ENCODE measurements at places on chromosomes 12 and 14.

- no peak for DNase-seq
These were observed 108.1 kb upstream of the FOXN3 start for GRCh38 chr14:89524990-89525667.

DNA sequence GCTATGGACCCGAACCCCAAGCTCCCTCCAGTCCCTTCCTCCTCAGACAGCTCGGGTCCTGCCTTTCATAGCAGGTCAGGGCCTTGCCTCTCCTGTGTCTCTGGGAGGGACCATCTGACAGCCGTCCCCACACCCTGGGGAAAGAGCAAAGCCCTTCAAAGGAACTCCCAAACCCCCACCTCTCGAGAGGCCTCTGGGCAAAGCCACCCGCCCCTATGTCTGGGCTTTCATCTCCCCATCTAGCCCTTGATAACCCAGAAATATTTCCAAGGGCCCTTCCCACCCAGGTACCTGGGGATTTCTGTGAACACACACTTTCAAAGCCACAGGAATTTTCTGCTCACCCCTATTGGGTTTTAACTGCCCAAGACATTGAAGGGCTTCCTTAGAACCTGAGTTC lies 32.1 kb downstream of the SNRNP35 start:
- no peak for DNase-seq

DNA sequence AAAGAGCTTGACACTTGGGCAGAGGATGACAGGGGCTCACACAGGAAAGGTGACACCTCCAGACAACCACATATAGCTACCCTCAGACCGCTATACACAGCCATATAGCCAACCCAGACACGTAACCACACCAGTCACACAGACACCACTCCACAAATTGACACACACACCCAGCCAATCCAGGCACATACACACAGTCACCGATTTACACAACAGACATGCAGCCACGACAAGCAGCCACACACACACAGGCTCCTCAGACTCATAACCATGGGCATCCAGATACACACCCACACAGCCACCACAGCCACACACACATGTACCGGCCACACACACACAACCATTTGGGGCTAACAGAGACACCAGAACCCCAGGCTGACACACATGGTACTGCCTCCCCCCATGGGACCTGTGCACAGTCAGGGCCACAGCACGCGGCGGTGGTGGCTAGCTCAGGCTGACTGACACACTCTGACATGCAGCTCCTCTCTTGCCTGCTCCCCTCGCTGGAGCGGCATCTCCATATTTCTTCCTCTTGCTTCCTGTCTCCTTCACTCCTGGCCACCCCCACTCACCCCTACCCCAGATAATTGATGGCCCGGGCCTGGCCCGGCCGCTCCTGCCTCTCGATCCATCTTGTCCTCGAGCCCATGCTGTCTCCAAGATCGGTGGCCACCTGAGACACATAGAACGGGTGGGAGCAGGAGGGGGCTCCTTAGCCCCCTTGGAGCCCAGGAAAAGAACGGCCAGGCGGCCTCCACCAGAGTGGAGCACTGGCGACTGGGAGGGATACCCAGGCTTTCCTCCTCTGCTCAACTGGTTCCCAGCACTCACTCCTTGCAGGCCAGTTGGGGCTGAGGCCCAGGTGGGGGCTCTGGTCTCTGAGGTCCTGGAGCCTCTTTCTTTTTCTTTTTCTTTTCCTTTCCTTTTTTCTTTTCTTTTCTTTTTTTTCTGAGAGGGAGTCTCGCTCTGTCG lies 6.0 kb upstream of the SHMT2 start:
- no peak for DNase-seq

DNA sequence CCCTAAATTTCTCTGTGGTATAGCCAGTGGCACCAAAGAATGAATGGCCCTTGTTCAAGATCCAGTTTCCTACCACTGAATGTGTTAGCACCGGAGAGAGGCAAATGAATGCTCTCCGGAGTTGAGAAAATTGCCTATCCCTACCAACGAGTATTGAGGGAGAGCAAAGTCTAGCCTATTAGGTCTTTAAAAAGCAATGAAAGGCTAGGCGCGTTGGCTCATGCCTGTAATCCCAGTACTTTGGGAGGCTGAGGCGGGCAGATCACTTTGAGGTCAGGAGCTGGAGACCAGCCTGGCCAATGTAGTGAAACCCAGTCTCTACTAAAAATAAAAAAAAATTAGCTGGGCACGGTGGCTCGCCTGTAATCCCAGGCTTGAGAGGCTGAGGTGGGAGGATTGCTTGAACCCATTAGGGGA lies 898 bp upstream of the RAB15 start:
- DNase-seq = no peak

DNA sequence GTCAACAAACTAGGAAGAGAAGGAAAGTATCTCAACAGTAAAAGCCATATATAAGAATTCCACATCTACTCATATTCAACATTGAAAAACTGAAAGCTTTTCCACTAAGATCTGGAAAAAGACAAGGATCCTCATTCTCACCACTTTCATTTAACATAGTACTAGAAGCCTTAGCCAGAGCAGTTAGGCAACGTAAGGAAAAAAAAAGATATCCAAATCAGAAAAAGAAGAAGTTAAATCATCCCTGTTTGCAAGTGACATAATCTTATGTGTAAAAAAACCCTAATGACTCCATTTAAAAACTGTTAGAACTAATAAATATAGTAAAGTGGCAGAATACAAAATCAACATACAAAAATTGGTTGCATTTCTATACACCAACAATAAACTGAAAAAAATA lies 426.2 kb downstream of the BCAT1 start:
- no peak for DNase-seq

GRCh38 chr12:104280111-104280510 lies 23.4 kb upstream of the EID3 start:
- DNase-seq = no peak

- no peak for DNase-seq
These were observed 27.8 kb upstream of the GPR132 start for GRCh38 chr14:105093038-105093430.

GRCh38 chr14:74934041-74934440 lies 11.0 kb upstream of the RPS6KL1 start:
- DNase-seq = no peak

DNA sequence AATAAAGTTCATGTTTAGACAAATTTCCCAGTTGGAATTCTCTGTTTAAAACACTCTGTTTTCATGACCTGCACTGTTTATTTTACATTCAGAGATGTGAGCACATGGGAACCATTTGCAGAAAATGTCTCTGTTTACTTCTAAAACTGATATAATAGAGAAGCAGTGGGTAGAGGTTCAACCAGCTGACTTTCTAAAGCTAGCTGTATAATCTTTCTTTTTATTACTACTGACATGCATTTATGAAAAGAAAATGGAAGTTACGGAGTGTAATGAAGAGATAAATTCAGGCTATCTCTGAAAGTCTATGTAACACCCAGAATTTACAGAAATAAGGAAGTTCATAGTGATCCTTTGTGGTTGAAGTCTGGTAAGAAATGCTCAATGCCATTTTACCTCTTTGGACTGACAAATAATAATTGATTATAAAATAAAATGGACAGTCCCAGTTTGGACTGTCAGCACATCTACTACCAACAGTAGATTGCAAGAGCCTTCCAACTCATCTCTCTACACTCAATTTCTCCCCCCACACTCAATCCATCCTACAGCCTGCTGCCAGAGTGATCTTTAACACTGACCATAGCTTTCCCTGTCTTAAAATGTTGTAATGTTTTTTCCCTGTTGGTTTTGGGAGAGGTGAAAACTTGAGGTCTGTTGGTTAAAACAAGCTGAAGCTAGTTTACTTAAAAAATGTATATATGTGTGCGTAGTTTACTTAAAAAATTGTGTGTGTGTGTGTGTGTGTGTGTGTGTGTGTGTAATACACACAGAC lies 137.4 kb downstream of the AEBP2 start:
- DNase-seq = no peak

GRCh38 chr14:106879241-106879640 lies 1352.9 kb downstream of the TMEM121 start:
- DNase-seq = no peak

DNA sequence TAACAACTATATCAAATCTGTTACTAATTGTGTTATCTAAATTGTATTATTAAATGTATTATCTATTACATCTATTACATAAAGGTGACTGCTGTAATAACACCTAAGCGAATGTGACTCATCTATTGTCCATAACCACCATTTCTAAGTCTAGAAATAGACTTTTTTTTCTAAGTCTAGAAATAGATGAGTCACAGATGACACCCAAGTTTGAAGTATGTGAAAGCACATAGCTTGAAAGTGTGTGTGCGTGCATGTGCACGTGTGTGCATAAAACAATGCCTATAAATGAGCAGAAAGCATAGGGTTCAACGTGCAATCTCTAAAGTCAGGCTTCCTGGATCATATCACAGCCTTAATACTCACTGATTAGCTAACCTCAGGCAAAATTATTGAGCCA lies 451.3 kb upstream of the USP15 start:
- no peak for DNase-seq

- no peak for DNase-seq
These were observed 23.0 kb downstream of the KLRK1 start for GRCh38 chr12:10366875-10367274.

DNA sequence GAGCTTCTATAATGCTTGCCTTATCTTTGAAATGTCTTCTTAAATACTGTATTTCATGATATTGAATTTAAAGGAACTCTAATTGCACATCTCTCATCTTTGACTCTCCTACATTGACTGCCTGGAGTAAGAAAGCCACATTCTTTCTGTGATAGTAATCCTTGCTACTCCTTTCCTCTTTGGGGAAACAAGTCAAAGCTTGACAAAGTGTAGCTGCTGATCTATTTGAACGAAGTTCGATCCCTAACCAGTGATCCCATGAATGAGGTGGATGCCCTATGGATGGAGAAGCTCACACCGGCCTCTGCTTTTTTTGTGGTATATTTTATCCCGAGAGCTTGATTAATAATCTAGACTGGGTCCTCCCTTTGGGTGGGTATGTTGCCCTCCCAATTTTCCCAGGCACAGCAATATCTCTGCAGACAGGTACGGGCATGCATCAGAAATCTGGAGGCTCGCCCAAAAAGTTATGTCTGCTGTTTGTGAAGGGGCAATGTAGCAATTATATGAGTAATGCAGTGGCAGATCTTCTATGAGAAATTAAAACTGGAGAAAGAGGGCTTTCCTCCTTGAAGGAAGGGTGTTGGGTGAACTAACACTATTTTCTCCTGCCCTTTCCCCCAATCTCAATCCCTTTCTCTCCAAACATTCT lies 163.0 kb upstream of the FRMD6 start:
- DNase-seq = no peak

DNA sequence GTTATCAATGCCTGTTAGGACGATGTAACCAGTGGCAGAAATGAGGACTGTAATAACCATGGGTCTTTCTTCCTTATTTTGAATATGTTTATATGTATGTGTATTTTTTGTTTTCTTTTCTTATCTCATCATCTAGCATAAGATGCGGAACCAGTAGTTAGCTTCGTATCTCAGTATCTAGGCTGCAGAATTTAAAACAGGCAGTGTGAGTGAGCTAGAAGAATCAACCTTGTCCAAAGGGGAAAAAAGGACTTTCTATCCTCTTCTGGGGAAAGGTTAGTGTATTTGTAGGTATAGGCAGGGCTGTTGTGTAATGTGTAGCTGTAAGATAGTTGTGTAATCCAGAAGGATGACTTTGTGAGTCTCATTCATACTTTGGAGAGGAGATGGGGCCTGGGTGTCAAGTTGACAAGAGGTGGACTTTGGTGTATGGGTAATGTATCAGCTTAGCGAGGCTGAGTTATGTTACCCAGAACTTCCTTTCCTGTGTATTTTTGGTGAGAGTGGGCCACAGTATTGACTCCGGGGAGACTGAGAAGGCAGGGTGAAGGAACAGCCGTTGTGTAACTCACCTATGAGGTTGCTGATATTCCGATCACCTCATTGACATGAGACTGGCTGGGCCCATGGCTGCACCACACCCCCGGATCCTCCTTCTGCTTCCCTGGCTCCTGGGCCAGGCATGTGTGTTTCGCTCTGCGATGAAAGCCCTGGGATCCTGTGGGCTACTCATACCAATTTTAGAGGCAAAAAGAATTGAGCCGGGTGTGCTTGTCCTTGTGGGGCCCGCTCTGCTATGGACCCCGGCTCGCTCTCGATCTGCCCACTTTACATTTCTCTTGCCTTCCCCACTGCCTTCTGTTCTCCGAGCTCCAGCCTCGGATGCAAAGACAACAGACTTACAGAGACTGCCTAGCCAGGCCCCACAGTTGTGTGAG lies 24.3 kb downstream of the DLK1 start:
- no peak for DNase-seq

GRCh38 chr14:87712396-87713090 lies 280.4 kb downstream of the GALC start:
- no peak for DNase-seq

GRCh38 chr14:94356379-94357056 lies 31.9 kb downstream of the SERPINA1 start:
- DNase-seq = no peak

GRCh38 chr12:109154451-109155438 lies 38.4 kb downstream of the ACACB start:
- peak; percentile 77 for DNase-seq

- no peak for DNase-seq
These were observed 4.6 kb upstream of the PAPOLA start for GRCh38 chr14:96497586-96497985.

DNA sequence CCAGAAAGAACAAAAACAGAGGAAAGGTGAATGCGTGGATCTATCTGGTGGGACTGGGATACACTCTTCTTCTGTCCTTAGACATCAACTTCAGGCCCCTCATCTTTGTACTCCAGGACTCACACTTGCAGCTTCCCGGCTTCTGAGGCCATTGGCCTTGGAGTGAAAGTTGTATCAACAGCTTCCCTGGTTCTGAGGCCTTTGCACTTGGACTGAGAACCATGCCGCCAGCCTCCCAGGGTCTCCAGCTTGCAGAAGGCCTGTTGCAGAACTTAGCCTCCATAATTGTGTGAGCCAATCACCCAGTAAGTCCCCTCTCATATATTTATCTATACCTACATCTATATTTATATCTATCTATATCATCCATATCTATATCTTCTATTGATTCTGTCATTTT lies 218.4 kb downstream of the SOX5 start:
- no peak for DNase-seq

DNA sequence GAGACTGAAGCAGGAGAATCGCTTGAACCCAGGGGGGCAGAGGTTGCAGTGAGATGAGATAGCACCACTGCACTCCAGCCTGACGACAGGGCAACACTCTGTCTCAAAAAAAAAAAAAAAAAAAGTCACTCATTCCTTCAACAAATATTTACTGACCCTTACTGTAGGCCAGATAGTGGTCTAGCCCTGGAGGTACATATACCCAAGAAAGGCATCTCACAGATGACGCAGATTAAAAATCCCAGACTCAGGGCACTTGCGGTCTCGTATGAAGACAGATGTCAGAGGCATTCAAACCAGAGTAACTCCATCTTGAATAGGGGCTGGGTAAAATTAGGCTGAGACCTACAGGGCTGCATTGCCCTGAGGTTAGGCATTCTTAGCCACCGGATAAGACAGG lies 44.8 kb downstream of the CLMN start:
- no peak for DNase-seq

GRCh38 chr12:18583655-18584054 lies 154.2 kb downstream of the PLCZ1 start:
- DNase-seq = no peak

All from GM18507 (cell line).